Thyroid gland (tissue), 4 donors: ENCODE measurements at places on chromosomes 1 and 21. TPM values are rescaled to one million over a fixed set of nuclear protein-coding genes. Genes with fewer than 3 reads are reported as not detected.

The ELOVL1 gene
- total RNA-seq: 70.8 TPM

The COL16A1 gene
- total RNA-seq: 79.1 TPM

The PCSK9 gene
- total RNA-seq: not detected

The ZFP69B gene
- total RNA-seq: not detected

The RNU1-2 gene
- total RNA-seq: under 0.01 TPM

The ITGB3BP gene
- total RNA-seq: 19.5 TPM

The DCST1 gene
- total RNA-seq: not detected

DNA sequence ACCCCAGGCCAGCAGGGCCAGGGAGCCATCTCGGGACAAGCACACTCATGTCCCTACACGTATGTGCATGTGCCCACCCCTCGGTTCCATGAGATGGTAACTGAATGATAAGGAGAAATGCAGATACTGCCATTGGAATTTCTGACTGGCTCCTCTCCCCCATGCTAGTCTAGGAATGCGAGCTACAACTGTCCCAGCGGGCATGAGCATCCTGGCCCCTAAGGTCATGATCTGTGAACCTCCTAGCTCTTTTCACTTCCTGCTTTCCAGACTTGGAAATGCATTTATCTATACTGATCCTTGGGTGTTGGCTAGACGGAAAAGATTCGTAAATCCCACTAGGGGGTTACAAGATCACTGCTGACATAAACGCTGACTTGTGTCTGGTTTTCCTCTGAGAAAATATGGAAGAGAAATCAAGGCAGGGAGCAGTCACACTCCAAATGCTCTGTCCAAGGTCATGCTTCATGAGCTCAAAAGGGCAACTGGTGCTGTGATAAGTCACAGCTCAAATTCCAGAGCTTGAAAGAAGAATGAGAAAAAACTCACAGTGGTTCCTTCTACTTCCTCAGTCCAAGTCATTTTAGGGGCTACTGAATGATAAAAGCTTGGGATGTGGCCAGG is 49.8 kb downstream of the SLC45A1 start:
- peaks cover 9% of the 10 kb centered on the region for H3K36me3 ChIP-seq
- H3K4me3 ChIP-seq: no peak overlapping the region
- no peaks in the 10 kb centered on the region for H3K27me3 ChIP-seq
- peaks cover 79% of the 10 kb centered on the region for H3K4me1 ChIP-seq

DNA sequence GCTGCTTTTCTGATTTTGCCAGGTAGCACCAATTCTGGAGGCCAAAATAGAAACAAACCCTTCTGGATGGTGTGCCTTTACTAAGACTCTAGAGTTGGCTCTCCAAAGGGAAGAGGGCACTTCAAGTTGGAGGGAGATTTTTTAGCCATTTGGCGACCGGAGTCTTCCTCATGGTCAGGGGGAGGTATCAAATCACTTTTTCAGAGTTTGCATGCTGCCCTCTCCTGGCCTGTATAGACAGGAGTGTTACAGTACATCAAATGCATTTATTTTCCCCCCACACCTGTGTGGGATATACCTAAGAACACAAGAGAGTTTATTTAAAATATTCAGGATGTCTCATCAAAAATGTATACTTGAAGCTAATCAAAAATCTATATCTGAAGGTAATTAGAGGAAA is 3.2 kb downstream of the GREM2 start:
- H3K27me3 ChIP-seq: no peaks in the 10 kb centered on the region
- H3K4me3 ChIP-seq: no peak overlapping the region
- H3K27ac ChIP-seq: no peak overlapping the region
- H3K36me3 ChIP-seq: no peaks in the 10 kb centered on the region
- DNase-seq: peak; percentile 31

DNA sequence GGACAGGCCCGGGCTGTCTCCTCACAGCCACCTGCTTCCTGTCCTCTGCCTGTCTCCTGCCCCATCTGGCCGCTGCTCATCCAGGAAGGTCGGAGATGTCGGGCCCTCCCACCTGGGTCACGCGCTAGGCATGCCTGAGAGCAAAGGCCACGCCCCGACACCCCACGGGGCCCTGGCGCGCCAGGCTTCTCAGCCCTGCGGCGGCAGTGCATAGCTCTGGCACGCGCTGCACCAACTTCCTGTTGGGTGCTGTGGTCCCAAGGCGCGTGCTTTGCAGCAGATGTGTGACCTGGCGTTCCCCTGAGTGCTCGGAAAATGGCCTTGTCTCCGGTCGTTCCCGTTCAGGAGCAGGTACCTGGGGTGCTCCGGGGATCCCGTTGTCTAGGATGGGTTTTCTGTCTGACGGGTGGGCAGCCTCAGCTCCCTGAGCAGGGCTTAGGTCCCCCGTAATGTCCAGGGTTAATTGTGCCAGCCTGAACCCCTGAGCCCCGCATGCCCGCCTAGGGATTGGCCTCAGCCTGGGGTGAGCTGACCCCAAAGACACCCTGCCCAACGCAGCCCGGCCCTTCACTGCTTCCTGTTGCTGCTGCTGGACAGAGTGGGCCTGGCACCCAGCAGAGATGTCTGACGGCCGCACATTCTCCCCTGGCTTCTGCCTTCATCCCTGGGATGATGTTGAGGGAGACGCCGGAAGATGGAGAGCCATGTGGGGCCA is 19.4 kb upstream of the KCNAB2 start:
- H3K27me3 ChIP-seq: no peaks in the 10 kb centered on the region
- peaks cover 4% of the 10 kb centered on the region for H3K4me1 ChIP-seq
- peak; percentile 79 for DNase-seq

GRCh38 chr1:85587841-85588240 is 7.3 kb downstream of the CCN1 start:
- no peaks in the 10 kb centered on the region for H3K27me3 ChIP-seq
- H3K4me3 ChIP-seq: no peak overlapping the region
- peaks cover 26% of the 10 kb centered on the region for H3K4me1 ChIP-seq

DNA sequence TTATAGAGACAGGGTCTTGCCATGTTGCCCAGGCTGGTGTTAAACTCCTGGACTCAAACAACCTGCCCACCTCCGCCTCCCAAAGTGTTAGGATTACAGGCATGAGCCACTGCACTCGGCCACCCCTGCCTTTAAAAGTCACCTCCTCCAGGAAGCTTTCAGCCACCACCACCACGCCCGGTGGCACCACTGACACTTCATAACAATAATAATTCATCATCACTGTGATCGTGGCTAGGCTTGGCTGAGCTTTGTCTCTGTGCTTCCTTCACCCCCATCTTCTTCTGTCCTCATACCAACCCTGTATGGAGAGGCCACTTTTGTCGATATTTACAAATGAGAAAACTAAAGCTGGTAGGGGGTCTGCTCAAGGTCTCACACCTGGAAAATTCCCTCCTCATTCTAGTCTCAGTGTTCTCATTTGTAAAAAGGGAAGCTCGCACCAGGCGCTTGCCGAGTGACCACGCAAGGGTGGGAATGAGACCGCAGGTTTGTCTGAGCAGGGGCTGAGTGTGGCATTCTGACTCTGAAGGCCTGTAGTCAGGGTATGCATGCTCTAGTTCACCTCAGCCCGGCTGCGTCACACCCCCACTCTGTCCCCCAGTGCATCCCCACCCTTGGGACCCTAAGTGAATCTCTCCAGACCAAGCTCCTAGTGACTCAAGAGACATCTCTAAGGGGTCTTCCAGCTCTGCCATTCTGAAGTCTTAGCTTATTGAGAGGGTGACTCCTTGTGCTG is 12.9 kb upstream of the EPHA2 start:
- no peak overlapping the region for H3K27ac ChIP-seq
- H3K27me3 ChIP-seq: no peaks in the 10 kb centered on the region
- peaks cover 37% of the 10 kb centered on the region for H3K4me1 ChIP-seq
- H3K36me3 ChIP-seq: no peaks in the 10 kb centered on the region
- DNase-seq: no peak

DNA sequence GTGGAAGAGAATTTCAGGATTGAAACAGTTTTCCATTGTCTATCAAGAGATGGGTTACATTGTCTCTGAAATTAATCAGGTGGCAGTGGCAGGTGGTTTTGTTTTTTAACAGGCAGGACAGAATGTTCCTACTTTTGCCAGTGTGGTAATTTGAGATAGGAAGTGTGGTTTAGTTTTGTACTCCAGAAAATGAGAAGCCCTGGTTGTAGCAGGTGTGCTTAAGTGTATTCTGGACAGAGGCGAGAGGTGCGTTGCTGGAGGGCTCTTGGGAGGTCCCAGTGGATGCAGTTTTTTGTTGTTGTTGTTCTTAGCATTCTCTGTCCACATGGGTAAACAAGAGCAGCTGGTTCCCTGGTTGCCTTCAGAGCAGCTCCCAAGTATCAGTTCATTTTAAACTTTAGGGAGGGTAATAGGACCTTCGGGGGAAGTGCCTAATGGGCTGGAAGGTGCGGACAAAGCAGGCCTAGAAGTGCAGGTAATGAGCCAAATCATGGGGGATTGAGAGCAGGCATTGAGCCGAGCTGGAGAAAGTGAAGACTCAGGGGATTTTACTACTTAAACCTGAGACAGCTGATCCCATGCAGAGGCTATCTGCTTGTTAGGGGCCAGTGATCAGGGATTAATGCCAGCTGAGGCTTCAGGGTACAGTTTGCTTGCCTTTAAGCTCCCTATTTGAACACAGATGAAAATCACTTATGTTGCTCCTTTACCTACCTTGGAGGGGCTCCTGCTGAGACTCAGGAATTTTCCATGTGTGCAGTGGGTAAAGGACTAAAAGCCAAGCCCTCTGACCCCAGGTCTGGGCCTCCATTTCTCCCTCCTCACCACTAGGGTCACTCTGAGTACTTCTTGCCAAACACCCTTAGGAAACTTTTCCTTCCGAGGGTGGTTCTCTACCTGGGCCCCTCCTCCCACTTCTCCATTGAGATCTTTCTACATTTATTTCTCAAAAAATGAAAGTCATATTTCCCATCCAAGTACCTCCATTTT is 6.1 kb downstream of the PFKFB2 start:
- H3K4me1 ChIP-seq: peaks cover 36% of the 10 kb centered on the region
- H3K4me3 ChIP-seq: no peak overlapping the region
- peaks cover 14% of the 10 kb centered on the region for H3K36me3 ChIP-seq
- peak; percentile 72 for DNase-seq

- no peaks in the 10 kb centered on the region for H3K36me3 ChIP-seq
- H3K27ac ChIP-seq: no peak overlapping the region
- no peaks in the 10 kb centered on the region for H3K27me3 ChIP-seq
Measured at GRCh38 chr21:35023396-35024070, 25.6 kb downstream of the RUNX1 start.

DNA sequence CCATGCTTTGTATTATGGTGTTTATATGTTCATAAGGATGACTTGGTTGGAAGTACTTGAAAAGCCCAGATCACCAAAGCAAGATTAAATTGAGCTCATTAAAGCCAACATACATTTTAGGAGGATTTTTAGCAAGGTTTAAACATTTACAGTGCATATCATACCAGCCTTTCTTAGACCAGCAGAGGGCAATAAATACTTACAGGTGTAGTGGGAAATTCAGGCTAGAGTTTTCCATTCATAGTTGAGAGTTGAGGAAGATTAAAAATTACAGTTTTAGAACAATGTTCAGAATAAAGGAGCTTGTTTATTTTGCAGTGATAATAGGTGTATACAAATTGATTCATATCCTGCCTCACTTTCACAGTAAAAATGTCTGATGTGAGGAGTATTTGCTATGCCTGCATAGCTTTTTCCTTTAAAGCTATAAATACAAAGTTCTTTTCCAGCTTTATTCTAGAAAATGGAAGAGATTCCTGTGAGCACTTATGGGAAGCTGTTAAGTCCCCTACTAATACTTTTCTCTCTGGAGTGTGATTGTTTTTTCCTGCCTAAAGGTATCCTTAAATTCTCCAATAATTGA is 35.3 kb downstream of the DTL start:
- no peak for DNase-seq
- H3K4me3 ChIP-seq: no peak overlapping the region
- H3K27ac ChIP-seq: no peak overlapping the region
- no peaks in the 10 kb centered on the region for H3K4me1 ChIP-seq

- H3K27me3 ChIP-seq: no peaks in the 10 kb centered on the region
- H3K36me3 ChIP-seq: no peaks in the 10 kb centered on the region
- H3K27ac ChIP-seq: no peak overlapping the region
- DNase-seq: no peak
Measured at GRCh38 chr1:203569490-203570318, 56.9 kb upstream of the ATP2B4 start.
